ENCODE measurements at places on chromosomes 2 and 18.
A peak's percentile ranks its signal among the peaks of the same experiment; 100 is the strongest.

DNA sequence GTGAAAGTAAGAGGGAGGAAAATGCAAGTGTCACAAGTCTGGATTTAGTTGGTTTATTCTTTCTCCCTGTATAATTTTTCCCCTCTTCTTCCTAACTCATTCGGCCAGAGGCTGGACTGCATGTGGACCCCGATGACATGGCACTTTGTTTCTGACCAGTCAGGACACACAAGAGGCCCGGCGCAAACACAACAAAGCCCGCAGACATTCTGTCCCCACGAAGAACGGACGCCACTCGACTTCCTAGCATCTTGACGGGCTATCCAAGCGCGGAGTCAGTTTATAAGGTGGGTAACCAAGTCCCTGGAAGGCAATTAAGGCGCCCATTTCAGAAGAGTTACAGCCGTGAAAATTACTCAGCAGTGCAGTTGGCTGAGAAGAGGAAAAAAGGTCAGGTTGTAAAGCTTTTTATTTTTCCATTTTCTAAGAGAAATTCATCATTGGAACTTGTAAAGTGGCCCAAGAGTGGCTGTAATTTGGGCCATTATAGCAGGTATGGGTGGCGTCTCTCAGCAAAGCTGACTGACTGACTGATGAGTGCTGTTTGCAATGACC, at the start of gene TPO:
TPO (plus strand) TSS at position 308 of the 555 bp plus-strand sequence. CDS start 946 bp downstream, outside the sequence.
- no peak for DNase-seq

DNA sequence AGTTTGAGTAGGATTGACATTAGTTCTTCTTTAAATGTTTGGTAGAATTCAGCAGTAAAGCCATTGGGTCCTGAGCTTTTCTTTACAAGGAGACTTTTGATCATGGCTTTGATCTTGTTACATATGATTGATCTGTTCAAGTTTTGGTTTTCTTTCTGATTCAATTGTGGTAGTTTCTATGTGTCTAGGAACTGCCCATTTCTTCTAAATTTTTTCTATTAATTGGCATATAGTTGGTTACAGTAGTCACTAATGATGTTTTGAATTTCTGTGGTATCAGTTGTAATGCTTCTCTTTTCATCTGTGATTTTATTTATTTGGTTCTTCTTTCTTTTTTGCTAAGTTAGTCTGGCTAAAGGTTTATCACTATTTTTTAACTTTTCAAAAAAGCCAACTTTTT, 73.3 kb upstream of the DLGAP1 start:
- no peak for DNase-seq

- DNase-seq, result no peak
Observed at GRCh38 chr2:60252581-60253150, 300.8 kb downstream of the BCL11A start.

GRCh38 chr18:38611036-38611964, 1045.7 kb upstream of the CELF4 start:
- peak; percentile 10 for DNase-seq

DNA sequence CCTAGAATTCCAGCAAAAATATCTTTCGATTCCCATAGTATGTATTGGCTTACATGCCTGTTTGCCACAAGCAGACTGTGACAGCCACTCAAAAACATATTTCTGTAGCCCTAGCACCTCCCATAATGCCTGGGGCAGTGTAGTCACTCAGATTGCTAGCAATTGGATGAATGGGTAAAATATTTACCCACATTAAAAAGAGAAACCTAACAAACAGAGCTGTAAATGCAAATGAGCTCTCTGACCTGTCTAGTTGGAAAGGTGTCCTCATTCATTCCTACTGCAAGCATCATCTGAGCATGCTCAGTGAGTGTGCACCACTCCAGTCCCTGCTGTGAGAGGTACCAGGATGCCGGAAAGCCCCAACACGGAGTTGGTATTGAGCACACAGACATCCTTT, 234.0 kb upstream of the RAB12 start:
- no peak for DNase-seq

DNA sequence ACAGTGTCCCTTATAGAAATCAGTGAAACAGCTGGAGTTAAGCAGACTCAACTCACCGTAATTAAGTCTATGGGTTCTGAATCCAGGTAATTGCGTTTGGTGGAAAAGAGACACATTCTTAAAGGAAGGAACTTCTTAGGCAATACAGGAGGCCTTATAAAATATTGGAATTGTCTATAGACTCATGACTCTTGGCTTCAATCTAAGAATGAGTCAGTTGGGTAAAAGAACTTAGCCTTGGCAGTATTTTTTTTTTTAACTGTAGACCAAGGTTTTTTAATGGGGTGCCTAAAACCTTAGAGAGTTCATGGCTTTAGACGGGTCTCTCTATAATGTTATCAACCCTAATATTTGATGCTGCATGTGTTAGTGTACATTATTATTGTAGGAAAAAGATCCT, 47.6 kb downstream of the CCDC85A start:
- DNase-seq, result no peak

DNA sequence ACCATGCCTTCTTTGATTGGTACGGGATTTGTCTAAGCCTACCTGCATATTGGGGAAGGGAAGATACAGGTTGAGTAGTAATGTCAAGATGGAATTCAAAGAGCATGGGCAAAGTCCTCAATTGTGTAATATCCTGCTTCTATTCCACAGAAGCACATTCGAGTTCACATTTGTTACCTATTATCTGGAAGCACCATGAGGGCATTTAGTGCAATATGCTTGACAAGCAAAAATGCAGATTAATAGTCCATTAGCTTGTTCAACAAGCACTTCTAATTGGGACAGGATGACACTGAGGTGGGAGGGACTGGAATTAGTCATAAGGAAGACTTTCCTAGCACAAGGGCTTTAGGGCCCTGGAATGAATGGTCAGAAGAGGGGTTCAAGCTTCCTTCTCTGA, 40.5 kb downstream of the MYO5B start:
- DNase-seq, result no peak

- no peak for DNase-seq
Observed at GRCh38 chr2:118300832-118301231, 212.6 kb downstream of the INSIG2 start.
